ENCODE measurements at places on chromosomes 11 and 22. TPM values are rescaled to one million over a fixed set of nuclear protein-coding genes. Genes with fewer than 3 reads are reported as not detected.

The MAPK8IP1 gene
- total RNA-seq = 4.5 TPM

The BLID gene
- total RNA-seq = not detected

The OR8H3 gene
- not detected for total RNA-seq

The OR8G1 gene
- not detected for total RNA-seq

The ZNF74 gene
- 4.8 TPM for total RNA-seq

The CAVIN3 gene
- 62.5 TPM for total RNA-seq

The SYT12 gene
- 0.13 TPM for total RNA-seq

The OR8D1 gene
- not detected for total RNA-seq

The SYVN1 gene
- 28.9 TPM for total RNA-seq

The OSBP2 gene
- total RNA-seq = 14.2 TPM

The NARS2 gene
- total RNA-seq = 17.1 TPM

The DDIAS gene
- total RNA-seq = 0.76 TPM

The CHRM1 gene
- not detected for total RNA-seq

The TIGD3 gene
- total RNA-seq = 0.74 TPM

The CRACR2B gene
- total RNA-seq = 18.6 TPM

The MRGPRE gene
- 0.21 TPM for total RNA-seq

The SCGB1A1 gene
- total RNA-seq = not detected

The FIBIN gene
- 13.8 TPM for total RNA-seq

The ANGPTL5 gene
- total RNA-seq = 1.3 TPM

The OR8B3 gene
- not detected for total RNA-seq

The MMP27 gene
- total RNA-seq = not detected

The TAF6L gene
- total RNA-seq = 9.9 TPM

The TYMP gene
- total RNA-seq = 113 TPM

The APOBEC3B gene
- total RNA-seq = 6.4 TPM

The LBHD1 gene
- total RNA-seq = 3.4 TPM

Data from heart right ventricle (tissue), 16 donors.